Inflammatory macrophage (primary cell): ENCODE measurements at places on chromosomes 7 and 10.

GRCh38 chr10:118958984-118959925 is 70.3 kb upstream of the NANOS1 start:
- DNase-seq, result peak; percentile 84

DNA sequence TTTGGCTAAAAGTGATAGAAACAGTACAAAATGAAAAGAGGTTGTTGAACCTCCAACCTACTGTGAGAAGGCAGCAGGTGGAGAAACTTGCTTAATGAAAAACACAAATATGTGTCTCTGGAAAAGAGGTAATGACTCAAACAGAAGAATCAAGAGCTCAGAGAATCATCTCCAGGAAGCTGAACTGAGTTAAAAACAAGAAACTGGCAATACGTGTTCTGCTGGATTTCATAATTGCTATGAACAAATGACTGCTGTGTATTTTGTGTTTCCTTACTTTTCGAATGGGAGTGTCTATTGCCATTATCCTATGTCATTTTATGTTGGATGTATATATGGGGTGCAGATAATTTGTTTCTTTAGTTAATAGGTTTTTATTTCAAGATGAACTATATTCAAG is 401.1 kb downstream of the DGKB start:
- no peak for DNase-seq

- no peak for DNase-seq
Observed at GRCh38 chr7:128875523-128875948, 12.9 kb downstream of the ATP6V1F start.

DNA sequence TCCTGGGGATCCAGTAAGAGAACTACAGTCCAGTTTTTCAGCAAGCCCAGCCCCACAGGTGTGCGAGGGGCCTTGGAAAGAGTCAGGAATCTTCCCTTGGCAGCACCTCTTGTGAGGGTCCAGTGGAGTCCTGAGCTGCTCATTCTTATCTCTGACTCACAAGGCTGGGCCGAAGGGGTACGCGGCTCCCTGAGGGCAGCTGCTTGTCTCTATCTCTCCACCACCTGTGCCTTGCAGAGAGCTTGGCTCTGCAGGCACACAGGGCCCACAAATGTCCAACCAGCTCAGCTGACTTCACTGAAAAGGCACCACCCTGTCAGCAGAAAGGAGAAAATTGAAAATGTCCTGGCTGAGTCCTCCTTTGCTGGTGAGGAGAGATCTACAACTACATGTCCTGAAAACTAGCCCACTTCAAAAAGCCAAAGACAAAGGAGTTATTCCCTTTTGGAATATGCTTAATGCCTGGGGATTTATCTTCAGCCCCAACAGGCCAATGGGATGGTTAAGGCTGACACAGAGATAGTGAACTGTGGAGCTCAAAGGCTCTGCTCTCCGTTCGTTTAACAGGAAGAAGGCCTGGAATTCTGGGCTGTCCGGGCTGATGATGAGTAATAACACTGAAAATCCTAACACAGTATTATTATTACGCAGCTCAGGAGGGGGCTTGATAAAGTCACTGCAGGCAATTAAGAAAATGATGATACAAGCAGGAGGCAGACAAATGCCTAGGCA is 23.4 kb downstream of the UROS start:
- no peak for DNase-seq

- no peak for DNase-seq
Observed at GRCh38 chr7:157679607-157680006, 342.8 kb downstream of the DNAJB6 start.

DNA sequence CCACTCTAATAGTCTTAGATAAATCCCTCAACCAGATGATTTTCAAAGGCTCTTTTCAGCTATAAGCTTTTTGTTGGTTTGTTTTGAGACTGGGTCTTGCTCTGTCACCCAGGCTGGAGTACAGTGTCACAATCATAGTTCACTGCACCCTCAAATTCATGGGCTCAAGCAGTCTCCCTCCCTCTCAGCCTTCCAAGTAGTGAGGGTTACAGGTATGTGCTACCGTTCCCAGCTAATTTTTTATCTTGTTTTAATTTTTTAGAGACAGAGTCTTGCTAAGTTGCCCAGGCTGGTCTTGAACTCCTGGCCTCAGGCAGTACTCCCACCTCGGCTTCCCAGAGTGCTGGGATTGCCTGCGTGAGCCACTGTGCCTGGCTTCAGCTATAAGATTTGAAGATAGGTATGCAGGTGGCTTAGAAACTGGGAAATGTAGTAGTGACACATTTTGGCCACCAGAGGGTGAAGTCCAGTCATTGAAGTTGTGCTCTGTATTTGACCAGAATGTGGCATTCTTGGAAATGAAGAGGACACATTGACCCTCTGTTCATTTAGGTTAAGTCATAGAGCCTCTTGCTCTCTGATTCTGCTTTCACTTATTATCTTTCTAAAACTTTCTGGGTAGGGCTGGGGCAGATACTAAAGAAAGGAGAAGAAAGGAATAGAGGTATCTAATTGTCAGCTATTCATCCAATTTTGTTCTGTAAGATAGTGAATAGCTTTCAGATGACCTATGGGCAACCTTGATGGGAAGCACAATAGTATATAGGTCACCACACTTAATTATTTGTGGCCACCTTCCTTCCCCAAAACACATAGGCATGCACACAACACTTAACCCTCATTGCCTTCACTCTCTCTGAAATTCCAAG is 36.0 kb downstream of the R3HCC1L start:
- peak; percentile 37 for DNase-seq

DNA sequence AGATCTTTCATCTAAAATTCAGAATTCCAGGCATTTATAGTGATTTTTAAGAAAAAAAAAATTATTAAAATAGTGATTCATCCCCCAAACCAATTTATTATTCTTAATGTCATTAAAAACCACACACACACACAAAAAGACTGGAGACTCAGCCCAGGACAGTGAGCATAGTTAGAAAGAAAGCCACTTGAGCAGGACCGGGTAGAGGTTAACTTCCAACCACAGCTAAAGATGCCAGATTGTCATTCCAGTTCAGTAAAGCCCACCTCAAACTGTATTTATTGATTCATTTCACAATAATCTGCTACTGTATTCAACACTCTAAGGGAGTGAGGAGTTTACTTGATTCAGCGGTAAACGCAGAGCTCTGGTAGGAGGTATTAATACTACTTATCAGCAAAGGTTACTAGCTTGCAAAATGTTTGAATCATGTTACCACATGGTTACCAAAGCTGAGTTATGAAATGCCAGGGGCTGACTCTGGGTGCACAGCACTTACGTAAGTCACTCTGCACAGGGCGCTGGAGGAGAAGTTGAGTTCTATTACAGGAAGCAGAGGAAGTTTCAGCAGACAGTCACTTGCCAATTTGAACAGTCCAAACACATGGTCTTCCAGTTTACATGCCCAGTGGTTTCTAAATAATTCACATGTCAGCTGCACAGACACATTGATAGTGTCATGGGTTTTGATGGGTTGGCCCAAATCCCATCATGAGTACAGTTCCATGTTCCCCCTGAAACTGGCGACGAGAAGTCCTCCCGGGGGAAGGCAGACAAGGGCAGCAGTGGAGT is 64.6 kb downstream of the KLF6 start:
- DNase-seq, result peak; percentile 99

DNA sequence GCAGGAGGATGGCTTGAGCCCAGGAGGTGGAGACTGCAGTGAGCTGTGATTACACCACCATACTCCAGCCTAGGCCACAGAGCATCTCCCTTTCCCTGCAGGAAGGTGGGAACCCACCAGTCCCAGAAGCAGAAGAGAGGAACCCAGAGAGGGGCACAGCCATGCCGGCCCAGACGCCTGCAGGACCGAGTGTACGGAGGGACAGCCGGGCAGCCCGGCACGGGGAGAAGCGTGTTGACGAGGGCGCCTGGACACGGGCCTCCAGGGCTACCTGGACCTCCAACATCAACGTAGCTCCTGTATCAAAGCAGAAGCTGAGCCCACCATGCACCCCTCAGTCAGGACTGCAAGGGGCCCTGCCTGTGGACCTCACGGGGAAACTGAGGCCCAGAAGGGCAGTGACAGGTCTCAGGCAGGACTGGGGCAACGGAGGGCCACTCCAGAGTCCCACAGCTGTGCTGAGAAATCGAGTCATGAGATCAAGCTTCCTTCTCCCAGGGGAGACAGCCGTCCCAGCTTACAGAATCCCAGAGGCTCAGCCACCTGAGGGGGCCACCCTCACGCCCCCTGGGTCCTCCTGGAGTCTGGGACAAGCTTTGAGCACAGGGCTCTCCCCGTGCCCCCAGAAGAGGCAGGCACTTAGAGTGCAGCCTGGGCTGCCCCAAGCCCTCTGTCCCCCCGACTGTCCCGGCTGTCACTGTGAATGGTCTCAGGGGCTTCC is 43.1 kb downstream of the TNRC18 start:
- no peak for DNase-seq

DNA sequence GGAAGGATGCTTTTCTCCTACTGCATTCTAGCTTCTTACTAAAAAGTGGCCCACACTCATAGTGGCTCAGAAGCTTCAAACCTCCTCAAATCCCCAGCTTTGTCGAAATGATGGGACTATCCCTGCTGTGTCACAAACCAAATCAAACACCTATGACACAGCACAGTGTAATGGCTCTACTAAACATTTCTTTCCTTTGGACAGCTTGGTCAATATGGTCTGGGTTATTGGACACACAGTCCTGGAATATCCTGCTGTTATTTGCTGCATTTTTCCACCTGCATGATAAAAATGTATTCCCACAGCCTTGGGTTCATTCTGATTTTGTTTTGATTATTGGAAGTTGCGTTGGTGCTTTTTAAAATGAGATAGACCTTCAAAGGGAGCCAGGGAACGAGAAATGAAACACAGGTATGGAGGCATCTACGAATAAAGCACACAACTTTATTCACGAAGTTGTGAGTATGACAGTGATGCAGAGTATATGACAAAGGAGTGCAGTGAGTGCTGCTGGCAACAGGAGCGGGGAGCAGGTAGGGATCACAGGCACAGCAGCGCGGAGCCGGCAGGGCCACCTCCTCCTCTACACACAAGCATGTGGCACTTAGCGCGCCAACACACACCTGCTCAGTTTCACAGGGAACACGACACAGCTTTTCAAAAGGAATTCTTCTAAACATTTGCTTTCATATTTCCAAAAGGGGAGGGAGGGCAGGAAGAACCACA is 26.5 kb upstream of the AFAP1L2 start:
- DNase-seq, result no peak

- peak; percentile 14 for DNase-seq
Observed at GRCh38 chr10:103504181-103504783, 10.8 kb downstream of the NEURL1 start.

- DNase-seq, result no peak
Observed at GRCh38 chr7:130353196-130353595, 8.6 kb downstream of the CPA5 start.

DNA sequence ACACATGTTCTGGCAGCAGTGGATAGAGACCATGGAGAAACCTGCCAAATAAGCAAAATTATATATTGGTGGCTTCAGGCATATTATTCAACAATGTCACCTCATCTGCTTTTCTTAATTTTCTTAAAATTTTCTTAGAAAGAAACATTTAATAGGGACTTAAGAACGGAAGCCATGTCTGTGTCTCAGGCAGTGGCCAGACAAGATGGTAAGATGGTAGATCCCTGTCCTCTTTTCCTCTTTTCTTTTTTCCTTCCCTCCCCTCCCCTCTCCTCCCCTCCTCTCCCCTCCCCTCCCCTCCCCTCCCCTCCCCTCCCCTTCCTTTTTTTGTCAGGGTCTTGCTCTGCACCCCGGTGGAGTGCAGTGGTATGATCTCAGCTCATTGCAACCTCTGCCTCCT is 24.2 kb upstream of the ICA1 start:
- DNase-seq, result no peak

GRCh38 chr7:28956608-28957063 is 1.5 kb downstream of the TRIL start:
- DNase-seq, result peak; percentile 45

- DNase-seq, result no peak
Observed at GRCh38 chr10:122699796-122700455, at the start of gene C10orf120. TSS of gene C10orf120 (minus strand) at chr10:122699846. CDS start at chr10:122699790, 56 bp downstream.

DNA sequence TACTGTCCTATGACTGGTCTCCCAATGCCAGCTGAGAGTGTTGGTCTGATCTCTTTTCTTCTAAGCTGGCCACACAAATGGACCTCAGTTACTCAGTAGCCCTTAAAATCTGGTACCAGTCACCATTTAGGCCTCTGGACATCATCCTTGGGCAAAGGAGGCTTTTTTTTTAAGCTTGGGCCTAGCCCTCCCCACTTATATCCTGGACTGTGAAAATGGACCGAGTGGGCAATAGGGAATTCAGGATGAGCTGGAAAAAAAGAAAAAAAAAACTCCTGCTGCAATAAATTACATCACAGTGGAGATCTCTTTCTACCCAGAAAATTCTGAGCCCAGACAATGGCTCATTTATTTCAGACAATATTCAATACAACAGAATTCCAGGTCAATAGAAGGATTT is 68.4 kb downstream of the PARP12 start:
- no peak for DNase-seq

DNA sequence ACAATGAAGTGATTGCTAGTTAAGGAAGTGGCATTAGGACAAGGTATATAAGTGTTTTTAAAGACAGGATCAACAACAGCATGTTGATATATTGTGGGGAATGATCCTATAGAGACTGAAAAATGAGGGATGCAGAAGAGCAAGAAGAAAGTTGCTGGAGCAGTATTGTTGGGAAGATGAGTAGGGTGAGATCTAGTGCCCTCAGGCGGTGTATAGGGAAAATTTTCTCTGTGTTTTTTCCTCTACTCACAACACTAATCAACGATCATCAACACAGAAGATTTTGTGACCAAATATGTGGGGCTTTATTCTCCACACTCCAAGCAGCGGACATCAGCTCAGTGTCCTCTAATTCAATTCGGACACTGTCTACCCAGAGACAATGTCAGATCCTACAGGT is 9.6 kb upstream of the PTTG1IP2 start:
- no peak for DNase-seq

GRCh38 chr7:27901028-27901760 is 161.2 kb downstream of the TAX1BP1 start:
- peak; percentile 83 for DNase-seq

GRCh38 chr10:80132299-80133139 is at the start of gene PLAC9:
TSS of gene PLAC9 (plus strand) at chr10:80132730. CDS start at chr10:80132763, 33 bp downstream.
- no peak for DNase-seq

GRCh38 chr7:150787321-150788281 is 12.6 kb downstream of the TMEM176B start:
- peak; percentile 97 for DNase-seq

- no peak for DNase-seq
Observed at GRCh38 chr10:75007646-75008045, 103.8 kb upstream of the SAMD8 start.

DNA sequence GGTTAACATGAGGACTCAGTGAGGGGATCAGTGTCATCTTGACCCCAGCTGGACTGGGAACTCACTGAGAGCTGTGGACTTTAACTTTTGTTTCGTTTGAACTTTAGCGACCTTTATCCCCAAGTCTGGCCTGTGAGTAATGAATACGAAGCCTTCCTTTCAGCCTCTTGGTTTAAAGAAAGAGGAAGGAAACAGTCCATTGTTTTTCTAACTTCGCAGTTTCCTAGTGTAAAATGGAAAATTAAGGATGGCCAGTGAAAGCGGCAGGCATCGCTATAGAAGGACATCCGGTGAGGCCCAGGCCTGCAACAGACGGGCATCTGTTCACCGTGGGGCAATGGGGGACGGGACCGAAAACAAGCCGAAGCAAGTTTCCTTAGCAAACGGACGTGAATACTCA is 44.1 kb upstream of the ADO start:
- DNase-seq, result peak; percentile 67
